Fibroblast of the aortic adventitia (primary cell): ENCODE measurements at places on chromosomes 5 and 9. TPM values are rescaled to one million over a fixed set of nuclear protein-coding genes. Genes with fewer than 3 reads are reported as not detected.

Gene CCL27
- not detected in 2 replicates for total RNA-seq

DNA sequence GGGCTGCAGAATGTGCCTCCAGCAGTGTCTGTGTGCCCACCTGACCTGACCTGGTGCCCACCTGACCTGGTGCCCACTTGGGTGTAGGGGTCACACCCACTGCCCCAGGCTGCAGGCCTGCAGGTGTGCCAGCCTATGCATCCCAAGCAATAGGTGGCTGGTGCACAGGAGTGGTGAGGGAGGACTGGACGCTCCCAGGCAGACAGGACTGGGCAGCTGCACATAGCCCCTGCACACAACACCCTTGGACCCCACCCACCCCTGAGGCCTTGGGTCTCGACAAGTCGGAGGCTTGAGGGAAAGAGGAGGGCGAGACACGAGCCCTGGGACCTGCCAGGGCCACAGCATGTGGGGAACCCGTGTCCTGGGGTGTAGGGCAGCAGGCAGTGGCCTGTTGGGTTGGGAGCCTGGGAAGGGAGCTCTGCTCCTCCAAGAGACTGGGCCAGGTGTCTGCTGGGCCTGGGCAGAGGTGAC is 10.8 kb upstream of the NRARP start:
- no peak for DNase-seq

Gene CRHBP
- total RNA-seq: 6.4 TPM in 1 of 2 replicates, not detected in the other

GRCh38 chr5:195401-196160 is 4.3 kb downstream of the LRRC14B start:
- DNase-seq: no peak

Gene TAF11L11
- total RNA-seq: not detected in 2 replicates

Gene MPDZ
- 41.0 and 85.9 TPM in 2 replicates for total RNA-seq

- DNase-seq: no peak
Measured at GRCh38 chr5:16841416-16841815, 94.7 kb downstream of the MYO10 start.

DNA sequence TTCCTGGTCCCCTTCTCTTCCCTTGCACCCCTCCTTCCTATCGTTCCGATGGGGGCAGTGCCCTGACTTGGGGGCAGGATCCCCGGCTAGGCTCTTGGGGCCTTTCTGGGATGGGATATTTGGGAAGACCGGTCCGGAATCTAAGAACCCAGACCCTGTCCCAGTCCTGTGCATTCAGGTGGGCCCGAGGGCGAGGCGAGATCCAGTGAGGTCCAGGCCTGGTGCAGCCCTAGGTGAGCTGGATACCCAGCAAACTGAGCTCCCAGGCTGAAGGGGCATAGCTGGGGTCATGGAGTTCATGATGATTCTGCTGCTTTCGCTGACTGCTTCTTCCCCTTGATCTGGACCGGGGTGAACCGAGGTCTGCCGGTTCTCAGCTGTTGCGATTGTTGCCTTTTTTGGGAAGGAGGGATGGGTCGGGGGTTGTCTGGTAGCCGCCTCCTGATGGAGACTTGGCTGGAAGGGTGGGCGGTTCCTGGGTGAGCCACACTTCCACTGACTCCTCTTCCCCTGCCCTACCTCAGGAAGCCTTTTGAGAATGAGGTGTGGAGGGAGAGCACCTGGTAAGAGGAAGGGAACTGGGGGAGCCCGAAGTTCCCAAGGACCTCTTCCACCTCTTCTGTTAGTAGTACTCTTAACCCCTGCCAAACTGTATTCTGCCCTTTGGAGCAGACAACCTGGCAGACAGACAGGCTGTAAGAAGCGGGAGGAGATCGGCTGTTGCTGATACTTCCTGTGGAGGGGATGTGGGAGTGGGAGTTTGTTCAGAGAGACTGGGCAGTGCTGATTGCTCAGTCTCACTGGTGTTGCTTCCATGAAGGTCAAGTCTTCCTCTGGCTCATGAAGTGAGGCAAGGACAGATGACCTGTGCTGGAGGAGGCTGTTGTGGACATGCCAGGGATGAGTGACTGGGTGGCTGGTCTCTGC is 1.0 kb downstream of the LRRC8A start:
- DNase-seq: no peak

Gene CDH9
- 0.16 TPM in 1 of 2 replicates, not detected in the other for total RNA-seq

Gene IL33
- 73.9 and 215 TPM in 2 replicates for total RNA-seq

- DNase-seq: no peak
Measured at GRCh38 chr5:156963125-156963524, at the start of gene TIMD4. TSS of gene TIMD4 (minus strand) at chr5:156963226. CDS start at chr5:156963198, 28 bp downstream.

DNA sequence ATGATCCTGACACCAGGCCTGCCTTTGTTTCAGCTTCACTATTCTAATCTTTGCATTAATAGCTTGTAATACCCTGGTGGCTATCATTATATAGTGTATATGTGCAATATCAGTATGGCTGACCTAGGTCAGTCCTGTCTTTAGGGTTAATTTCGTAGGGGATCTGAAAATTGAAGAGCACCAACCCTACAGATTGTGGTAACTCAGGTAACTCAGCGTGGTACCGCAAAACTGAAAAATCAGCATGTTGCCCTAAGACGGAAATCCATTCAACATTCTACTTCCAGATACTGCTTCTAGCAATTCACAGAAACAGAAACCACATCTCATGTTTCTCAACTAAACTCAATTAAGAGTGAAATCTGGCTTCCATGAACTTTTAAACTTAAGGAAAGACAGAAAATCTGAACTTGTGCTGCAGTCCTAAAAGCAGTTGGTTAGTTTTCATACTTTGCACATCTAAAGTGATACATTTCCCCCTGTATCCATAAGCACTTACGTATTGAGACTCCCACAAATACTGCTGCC is 78.3 kb downstream of the FNIP1 start:
- DNase-seq: no peak

Gene KIF4B
- total RNA-seq: not detected in 2 replicates

GRCh38 chr5:100757618-100758017 is 145.5 kb downstream of the ST8SIA4 start:
- DNase-seq: no peak

GRCh38 chr9:28423255-28423654 is 850.0 kb upstream of the C9orf72 start:
- DNase-seq: no peak

- peak; percentile 24 for DNase-seq
Measured at GRCh38 chr5:125262782-125263181, 516.3 kb upstream of the ZNF608 start.

DNA sequence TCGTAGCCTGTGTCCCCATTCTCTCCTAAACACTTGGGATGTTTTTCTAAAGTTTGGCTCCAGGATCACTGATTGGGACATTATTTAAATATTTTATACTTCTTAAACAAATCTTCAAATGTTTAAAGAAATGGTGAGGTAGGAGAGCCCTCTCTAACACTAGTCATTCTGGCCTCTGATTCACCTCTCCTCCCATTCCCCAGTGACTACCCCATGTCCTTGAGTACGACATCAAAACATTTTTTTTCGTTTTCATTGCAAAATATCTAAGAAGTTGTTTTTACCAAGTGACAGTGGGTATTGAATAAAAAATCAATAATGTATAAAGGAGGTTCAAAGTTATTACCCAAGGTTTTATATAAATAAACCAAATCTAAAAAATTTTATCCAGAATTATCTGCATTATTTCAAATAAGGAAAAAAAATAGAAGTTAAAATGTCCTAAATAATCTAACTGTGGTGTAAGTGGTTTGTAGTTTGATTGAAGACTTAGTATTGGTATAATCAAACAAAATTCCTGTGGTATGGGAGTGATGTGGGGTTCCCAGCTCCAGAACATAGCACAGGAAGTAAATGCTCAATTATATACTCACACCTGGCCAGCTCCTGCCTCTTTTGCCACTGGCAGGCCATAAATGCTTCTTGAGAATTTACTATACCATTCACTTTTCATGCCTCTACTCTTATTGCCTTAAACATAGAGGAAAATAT is 51.1 kb downstream of the MAST4 start:
- no peak for DNase-seq
